ENCODE measurements at places on chromosomes 11 and 22.
A peak's percentile ranks its signal among the peaks of the same experiment; 100 is the strongest.

DNA sequence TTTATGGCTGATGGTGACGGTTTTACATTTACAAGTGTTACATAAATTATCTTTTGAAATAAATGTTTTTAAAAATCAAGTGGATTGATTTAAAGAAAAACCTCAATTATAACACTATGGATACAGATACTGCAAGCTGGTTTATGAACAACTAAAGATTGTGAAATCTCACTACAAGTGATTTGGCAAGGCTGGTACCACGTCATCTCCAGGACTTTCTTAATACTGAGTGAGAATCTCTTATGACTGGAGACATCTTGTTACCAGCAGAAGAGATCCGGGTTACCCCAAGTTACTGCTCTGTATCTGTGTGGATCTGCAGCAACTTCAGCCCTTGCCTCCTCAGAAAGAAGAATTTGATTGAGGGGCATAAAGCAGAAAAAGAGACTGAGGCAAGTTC lies 452.9 kb downstream of the MN1 start:
- DNase-seq = no peak

DNA sequence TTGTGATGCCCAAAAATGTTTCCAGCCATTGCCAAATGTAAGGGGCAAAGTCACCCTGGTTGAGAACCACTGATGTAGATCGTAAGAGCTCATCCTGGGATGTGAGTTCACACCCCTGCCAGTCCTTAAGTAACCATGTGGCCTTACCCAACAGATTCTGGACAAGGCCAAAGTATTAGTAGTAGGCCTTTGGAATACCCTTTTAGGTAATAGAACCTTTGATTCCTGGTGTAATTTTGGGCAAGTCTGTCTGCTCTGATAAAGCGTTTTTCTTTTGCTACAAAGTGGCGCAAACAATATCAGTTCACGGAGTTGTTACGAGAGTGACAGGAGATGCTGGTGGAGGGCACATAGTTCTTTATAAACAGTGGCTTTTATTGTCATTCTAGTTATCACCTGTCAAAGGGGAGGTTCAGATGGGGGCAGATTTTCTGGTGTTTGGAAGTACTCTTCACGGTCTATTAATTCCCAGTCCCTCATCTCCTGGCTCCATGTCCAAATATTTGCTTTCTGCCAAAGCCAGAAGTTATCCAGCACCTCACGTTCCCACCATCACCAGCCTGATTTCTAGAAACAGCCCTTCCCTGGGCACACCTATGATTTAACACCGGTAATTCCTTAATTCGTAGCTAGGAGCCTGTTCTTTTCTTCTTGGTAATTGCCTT lies 73.8 kb upstream of the CRYBB3 start:
- no peak for DNase-seq

GRCh38 chr11:76648061-76648460 lies 22.5 kb downstream of the LRRC32 start:
- no peak for DNase-seq

DNA sequence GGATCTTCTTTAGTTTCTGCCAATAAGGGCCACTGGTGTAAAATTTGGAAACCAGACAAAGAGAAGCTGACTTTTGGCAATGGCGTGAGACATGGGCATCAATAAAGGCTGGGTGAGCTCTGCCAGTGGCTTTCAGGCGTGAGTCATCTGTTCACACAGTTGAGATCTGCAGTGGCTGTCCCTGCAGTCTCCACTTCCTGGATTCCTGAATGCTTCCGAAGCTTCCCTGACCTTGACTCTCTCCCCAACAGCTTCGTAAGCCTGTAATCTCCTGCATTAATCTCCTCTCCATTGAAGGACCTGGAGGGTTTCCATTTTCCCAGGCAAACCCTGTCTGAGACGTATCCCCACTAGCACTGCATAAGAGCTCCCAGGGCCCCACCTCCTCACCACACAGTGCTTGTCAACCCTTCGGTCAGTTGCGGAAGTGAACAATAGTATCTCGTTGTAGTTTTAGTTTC lies 574.7 kb downstream of the TBC1D22A start:
- no peak for DNase-seq

DNA sequence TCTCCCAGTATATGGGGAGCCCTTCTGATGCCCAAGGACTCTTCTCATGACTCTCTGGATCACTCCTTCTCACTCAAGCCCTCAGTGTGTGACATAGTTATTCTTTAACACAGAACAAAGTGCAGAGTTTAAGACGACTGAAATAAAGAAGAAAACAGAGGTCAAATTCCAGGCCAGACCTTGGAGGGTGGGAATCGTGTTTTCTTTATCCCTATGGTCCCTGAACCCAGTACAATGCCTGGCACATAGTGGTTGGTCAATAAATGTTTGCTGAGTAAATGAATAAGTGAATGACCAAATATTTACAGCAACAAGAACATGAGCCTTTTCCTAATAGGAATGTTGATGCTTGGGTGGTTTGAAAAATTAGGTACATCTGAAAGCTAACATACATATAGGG lies 28.8 kb downstream of the VSTM5 start:
- DNase-seq = no peak

DNA sequence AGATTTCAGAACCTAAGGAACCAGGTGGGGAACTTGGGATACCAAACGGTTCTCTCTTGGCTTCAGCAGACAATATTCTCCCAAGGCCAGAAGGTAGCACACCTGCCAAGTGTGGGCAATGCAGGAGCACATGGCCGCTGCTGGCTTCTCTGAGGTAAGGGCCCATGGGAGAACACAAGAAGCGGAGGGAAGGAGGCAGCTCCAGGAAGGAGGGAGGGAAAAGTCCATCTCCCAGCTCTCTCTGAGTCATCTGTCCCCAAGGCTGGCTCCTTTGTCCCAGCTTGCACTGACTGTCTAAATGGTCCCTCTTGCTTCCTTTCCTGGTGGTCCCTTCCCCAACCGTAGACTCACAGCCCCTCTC lies 557.9 kb upstream of the CADM1 start:
- DNase-seq = no peak

DNA sequence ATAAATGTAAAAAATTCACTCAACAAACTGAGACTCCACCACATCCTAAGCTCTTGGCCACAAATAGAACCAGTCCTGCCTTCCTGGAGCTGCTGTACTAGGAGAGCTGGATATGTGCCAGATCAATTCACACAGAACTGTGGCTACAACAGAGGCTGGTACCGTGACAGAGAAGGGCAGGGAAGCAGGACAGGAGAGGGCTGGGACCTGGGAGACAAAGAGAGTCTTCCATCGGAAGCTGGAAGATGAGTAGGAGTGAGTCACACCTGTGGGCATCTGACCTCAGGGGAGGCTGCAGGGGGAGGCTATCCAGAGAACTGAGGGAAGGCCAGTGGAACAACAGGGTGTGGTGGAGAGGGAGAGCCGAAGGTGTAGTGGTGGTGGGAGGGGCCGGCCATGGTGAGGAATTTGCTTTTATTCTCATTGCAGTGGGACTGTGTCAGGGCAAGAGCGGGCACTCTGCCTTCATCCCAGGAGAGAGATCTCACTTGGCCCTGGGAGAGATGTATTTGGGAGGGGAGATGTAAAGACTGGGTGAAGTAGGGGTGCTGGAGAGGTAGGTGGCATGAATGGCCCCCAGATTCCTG lies 1.9 kb upstream of the LTBP3 start:
- DNase-seq = no peak

DNA sequence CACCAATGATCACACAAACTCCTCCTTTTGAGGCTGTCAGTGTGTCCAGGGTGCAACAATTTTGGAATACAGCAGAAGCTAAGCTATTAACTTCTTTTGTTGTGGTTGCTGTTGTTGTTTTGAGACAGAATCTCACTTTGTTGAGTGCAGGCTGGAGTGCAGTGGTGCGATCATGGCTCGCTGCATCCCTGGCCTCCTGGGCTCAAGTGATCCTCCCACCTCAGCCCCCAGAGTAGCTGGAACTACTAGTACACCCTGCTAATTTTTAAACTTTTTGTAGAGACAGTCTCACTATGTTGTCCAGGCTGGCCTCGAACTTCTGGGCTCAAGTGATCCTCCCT lies 22.0 kb downstream of the GSTT2B start:
- DNase-seq = no peak

GRCh38 chr11:122453586-122453985 lies 201.9 kb upstream of the UBASH3B start:
- DNase-seq = no peak

- no peak for DNase-seq
Observed at GRCh38 chr11:22339611-22340010, 1.4 kb downstream of the SLC17A6 start.

DNA sequence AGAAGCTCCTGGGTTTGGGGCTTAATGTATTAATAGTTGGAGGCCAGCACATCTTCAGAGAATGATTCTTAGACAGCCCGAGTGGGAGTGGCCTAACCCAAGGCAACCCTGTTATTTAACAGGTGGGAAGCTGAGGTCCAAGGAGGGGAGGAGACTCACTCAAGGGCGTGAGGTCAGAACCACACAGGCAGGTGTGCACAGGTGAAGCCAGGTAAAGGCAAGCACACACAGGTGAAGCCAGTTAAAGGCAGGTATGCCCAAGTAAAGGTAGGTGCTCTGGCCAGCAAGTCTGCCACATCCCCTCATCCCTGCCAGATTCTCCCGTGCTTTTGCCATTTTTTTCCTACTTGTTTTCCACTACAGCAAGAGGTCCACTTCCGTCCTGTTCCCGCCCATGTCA lies 2.9 kb upstream of the SHANK2 start:
- DNase-seq = no peak

- no peak for DNase-seq
Observed at GRCh38 chr11:73761403-73761945, 600 bp upstream of the RAB6A start.

DNA sequence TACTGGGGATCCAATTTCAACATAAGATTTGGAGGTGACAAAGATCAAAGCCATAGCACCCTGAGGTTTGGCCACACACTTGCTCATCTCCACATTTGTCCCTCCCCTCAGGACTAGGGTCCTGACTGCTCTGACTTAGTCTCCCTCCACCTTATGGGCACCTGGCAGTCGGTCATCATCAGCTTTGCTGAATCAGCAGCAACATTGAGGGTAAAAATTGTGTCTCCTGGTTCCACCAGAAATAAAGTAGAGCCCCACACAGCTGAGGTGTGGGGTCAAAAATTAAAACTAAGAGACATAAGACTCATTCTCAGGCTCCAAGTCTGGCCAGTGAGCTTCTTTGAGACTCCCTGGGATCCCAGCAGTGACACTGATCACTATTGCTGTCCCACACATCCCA lies 56.2 kb downstream of the GGTLC2 start:
- DNase-seq = no peak

- DNase-seq = no peak
Observed at GRCh38 chr11:90250970-90251369, 28.1 kb upstream of the CHORDC1 start.

DNA sequence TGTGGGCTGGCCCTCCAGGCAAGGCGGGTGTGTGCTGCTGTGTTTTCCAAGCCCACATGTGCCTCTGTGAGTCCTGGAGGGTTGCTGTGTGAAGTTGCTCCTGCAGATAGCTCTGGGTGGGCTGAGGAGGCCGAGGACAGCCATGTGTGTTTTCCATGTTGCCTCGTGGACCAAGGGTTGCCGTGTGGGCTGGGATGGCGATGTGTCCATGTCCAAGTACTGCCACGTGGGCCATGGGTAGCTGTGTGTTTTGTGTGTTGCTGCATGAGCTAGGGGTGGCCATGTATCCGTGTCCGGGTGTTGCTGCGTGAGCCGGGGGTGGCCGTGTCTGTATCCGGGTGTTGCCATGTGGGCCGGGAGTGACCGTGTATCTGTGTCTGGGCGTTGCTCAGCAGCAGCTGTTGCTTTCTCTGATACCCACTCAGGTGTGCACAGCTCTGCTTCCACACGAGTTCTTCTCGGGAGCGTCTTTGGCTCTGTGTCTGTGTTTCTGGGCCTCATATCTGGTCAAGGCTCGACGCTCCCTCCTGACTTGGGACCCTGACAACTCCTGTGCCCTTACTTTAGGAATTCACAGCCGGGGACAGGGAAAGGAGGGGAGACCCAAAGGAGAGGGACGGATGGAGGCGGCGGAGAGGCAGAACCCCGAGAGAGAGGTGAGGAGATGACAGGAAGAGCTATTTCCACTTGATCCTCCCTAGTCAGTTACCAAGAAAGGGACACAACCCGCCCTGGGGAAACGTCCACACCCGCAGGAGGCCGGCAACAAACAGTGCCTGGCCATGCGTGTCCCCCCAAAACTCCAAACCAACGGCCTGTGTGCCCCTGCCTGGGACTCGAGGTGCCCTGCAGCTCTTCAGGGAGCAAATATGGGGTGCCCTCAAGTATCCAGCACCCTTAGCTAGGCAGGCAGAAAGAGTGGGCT lies 83.1 kb downstream of the PHF21B start:
- DNase-seq = no peak

DNA sequence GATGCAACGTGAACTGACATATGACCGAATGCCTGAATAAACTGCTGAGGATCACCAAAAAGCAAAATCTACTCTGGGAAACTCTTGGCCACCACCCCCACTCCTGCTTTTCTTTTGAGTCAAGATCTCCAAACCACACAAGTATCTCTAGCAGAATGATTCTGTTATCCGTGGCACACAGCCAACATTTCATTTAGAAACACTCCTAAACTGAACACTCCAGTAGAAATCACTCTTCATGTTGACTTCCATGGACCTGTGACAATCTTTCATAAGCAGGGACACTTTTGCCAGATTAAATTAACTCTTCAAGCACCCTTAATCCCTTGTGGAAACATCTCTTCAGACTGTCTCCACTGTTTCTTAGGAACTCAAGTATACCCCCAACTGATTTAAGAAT lies 44.4 kb downstream of the VSIG10L2 start:
- no peak for DNase-seq

GRCh38 chr22:40451210-40451609 lies 80.8 kb downstream of the SGSM3 start:
- peak; percentile 9 for DNase-seq

GRCh38 chr22:19525116-19525660 lies 978 bp upstream of the CLDN5 start:
- no peak for DNase-seq

GRCh38 chr22:43000441-43001175 lies 14.3 kb downstream of the PACSIN2 start:
- no peak for DNase-seq

- DNase-seq = no peak
Observed at GRCh38 chr22:17117890-17118289, 3.3 kb downstream of the TMEM121B start.

DNA sequence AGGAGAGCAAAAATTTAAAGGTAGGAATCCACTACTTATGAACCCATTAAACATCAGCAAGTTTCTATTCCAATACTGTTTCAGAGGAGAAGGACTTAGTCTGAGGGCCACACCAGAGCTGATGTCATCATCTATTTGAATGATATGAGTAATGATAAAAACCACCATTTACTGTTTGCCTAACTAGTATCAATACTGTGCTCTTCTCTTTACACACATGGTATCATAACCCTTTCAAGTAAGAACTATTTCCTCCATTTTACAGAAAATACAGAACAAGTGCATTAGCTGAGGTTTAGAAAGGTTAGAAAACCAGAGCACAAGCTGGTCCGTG lies 651.3 kb upstream of the KIRREL3 start:
- DNase-seq = no peak

DNA sequence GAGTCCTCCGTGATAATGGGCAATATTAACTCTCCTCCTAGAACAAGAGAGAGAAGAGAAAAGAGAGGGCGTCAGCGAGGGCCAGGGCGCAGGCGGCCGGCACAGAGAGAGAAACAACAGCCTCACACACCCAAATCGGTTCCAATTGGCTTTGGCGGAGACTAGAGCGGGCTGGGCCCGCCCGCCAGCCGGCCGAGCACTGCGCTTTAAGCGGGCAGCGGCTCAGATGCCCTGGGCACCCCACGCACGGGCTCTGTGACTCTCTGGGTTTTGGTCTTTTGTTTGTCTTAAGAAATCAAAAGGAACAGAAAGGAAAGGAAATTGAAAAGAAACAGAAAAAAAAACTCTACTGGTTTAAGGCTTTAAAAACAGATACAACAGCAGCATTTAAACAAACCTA lies 17.0 kb downstream of the SLC22A12 start:
- no peak for DNase-seq

Measured in T follicular helper cell (primary cell).